Ovary (tissue), 10 donors: ENCODE measurements at places on chromosomes 16 and 17. TPM values are rescaled to one million over a fixed set of nuclear protein-coding genes. Genes with fewer than 3 reads are reported as not detected.

The TRIM72 gene
- not detected for total RNA-seq

The DNAH17 gene
- total RNA-seq = not detected

The AOC2 gene
- 1.9 TPM for total RNA-seq

The MC1R gene
- 7.5 TPM for total RNA-seq

The CIBAR2 gene
- total RNA-seq = 13.0 TPM

The FBXO39 gene
- 1.6 TPM for total RNA-seq

The ZNF750 gene
- not detected for total RNA-seq

The CLEC19A gene
- total RNA-seq = not detected

The TPSG1 gene
- not detected for total RNA-seq

The FOXN1 gene
- total RNA-seq = not detected

The CHAD gene
- 0.67 TPM for total RNA-seq

The NTN1 gene
- 3.1 TPM for total RNA-seq

The ACSM3 gene
- total RNA-seq = 251 TPM

The KIF18B gene
- not detected for total RNA-seq

The KIF1C gene
- 105 TPM for total RNA-seq

The CBX2 gene
- 4.7 TPM for total RNA-seq

The FBF1 gene
- total RNA-seq = 12.2 TPM

The PYDC1 gene
- total RNA-seq = not detected

The TMEM204 gene
- 13.4 TPM for total RNA-seq

The ZNF764 gene
- total RNA-seq = 13.4 TPM

The CES3 gene
- total RNA-seq = 1.7 TPM

The MAP3K14 gene
- 19.8 TPM for total RNA-seq

The CPD gene
- 32.2 TPM for total RNA-seq

The TIMP2 gene
- 221 TPM for total RNA-seq

The PPM1E gene
- total RNA-seq = 0.41 TPM
